ENCODE measurements at places on chromosomes 13 and 19.

GRCh38 chr19:4077800-4078684 is 11.3 kb upstream of the ZBTB7A start:
- no peak for DNase-seq

DNA sequence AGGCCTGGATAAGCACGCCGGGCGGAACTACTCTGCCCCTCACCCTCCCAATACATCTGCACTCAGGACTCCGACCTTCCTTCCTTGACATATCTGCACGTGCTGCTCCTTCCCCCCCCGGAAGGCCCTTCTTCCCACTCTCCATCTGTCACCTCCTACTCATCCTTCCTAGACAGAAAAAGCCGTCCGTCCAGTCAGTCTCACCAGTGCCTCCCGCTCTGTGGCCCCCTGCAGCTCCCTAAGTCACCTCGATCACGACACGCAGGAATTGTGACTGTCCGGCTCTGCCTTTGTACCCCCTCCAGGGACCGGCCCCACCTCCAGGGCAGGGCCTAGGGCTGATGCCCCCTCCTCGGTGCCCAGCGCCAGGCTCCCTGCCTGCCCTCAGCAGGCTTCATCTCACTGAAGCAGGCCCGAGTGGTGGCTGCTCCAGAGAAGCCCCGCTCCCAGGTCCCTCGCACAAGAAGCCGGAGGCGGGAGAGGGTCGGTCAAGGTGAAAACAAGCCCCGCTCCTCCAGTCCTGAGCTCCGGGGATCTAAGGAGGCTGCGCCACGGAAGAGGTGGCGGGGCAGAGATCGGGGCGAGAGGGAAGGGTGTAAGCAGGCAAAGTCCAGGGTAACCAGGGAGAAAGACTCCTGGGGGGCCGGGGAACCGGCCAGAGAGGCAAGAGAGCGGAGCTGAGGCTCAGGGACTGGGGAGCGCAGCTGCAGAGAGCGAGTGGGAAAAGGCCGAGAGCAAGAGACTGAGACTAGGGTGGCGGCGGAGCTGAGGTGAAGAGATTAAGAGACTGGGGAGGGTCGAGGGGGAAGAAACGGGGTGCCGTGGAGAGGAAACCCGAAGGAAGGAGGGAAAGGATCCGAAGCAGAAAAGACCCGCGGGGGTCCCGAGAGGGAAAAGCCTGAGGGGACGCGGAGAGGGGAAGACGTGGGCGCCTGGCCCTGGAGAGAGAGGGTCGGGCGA is 1.1 kb downstream of the PPP6R1 start:
- DNase-seq = no peak

DNA sequence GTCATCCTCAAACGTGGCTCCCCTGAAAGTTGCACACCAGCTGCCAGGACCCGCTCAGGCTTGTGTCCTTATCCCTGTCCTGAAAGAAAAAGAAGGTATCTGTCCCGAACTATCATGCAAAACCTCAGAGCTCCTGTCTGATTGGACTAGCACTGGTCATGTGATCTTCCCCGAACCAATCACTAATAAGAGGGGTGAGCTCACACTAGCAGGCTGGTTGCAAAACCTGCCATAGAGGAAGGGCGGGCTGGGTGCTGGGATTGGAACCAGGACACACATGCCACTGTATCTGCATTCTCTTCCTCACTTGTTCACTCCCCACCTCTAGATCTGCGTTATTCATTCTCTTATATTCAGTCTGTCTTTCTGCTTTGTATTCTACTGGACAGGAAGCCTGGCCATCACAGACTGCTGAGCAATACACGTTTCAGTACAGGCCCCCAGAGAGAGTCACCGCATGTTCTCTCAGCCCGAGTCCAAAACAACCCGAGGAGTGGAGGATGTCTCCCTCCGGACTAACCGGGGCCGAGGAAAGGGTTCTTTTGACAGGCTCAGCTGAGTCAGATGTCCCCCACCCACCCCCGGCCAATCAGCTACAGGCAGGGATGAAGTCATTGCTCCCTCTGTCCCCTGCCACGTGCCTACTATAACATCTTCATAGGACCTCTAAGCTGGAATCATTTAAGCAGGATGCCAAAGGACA is 97.7 kb downstream of the SIPA1L3 start:
- peak; percentile 91 for DNase-seq

GRCh38 chr13:96089749-96090239 is at the start of gene HS6ST3:
Gene HS6ST3, plus strand, starts transcription at chr13:96090107.
- DNase-seq = no peak

GRCh38 chr13:21344662-21345176 is 114.4 kb downstream of the ZDHHC20 start:
- DNase-seq = no peak

GRCh38 chr13:37597477-37598025 is 1.0 kb downstream of the POSTN start:
- DNase-seq = no peak

DNA sequence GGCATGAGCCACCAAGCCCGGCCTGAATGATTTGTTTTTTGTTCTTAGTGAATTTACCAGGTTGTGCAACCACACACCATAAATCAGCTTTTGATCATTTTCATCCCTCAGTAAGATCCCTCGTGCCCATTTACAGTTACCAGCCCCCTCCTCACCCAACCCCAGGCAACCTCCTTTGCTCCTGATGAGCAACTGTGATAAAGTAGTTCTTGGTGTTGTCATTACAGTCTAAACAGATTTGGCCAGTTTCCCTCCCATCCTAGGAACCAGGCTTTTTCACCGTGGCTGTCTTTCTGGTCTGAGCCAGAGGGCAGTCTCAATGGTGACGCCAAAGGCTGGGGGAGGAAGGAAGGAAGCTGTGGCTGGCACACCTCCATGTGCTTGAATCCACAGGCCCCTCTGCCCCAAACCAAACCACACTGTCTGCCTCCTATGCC is 61.2 kb upstream of the WDFY2 start:
- no peak for DNase-seq

DNA sequence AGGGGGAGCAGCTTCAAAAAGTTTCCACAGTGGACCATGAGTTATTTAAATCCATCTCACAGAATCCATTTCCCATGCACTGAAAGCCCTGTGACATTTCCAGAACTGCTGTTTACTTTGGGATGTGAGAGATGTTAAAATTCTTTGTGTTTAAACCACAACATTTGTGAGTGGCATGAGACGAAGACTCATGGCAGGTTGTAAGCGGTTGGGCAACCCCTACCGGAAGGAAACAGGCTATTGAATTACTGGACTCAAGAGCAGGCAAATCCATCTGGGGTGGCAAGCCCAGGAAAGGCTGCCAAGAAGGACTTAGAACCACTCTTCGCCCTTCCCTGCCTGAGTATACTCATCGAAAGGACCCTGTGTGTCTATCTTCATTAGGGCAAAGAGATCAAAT is 22.3 kb upstream of the CLDN10 start:
- no peak for DNase-seq
